CD4-positive, alpha-beta T cell treated with Interleukin-6 at 100 ng/mL for 8 hours (primary cell): ENCODE measurements at places on chromosomes 1 and 21.

GRCh38 chr1:230744382-230744781 lies 2.8 kb upstream of the CAPN9 start:
- DNase-seq: no peak

DNA sequence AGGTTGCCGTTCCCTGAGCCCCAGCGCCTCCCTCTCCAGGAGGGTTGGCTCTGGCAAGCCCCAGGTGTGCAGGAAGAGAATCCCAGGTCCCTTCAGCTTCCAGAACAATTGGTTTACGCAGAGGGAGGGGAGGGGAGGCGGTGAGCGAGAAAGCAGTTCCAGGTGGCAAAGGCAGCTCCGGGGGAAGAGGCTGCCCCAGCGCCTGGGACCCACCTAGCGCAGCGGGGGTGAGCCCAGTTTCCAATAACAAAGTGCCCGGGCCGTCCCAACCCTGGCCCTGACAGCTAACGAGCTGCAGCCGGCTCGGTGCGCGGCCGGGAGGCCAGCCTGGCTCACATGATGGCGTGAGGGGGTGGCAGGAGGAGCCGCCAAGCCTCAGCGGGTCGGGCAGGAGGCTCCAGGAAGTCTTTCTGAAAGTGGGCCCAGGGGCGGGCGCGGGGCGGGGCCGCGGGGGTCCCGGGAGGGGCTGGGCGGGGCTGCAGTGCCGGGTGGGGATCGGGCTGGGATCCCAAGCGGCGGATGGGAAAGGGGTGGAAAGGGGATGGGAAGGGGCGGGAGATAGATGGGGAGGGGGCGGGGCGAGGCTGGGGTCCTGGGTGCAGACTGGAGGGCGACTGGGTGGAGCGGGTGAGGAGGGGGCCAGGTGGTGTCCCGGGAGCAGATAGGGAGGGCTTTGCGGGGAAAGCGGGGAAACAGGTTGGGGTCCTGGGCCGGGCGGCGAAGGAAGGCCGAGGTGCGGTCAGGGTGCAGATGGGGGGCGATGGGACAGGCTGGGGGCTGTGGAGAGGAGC lies 22.8 kb downstream of the DHRS3 start:
- peak; percentile 12 for DNase-seq

DNA sequence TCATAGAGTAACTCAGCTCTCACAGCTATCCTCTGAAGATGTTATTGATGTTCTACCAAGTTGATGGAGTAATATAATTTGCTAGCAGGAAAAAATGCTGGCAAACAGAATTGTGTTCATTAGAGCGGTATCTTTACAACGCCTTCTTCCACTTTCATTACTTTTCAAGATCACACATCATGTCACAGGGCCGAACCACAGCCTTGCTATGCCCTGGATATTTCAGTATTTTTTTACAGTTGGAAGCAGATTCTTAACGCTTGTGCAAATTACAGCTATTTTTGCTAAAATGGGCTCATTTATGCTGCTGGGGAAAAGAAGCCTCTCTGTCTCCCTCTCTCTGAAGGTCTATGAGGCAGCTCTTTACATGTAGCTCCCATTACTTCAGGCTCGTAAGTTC lies 632.2 kb downstream of the KIF26B start:
- DNase-seq: no peak

DNA sequence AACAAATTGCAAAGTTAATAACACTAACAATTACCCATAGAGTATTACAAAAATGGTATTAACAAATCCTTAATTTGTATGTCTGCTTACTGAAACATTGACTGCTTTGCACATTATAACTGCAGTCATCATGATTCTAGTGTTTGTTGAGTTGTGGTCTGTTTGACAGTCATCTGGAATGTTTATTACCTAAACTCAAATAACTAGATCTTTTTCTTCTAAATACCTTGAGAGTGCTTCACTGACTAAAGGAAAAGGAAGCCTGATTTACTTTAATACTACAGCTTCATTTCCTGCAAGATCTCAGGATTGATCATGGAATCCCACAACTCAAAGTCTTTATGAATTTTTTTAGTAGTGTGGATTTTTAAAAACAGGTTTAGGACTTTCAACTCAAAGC lies 70.0 kb downstream of the HMCN1 start:
- no peak for DNase-seq

DNA sequence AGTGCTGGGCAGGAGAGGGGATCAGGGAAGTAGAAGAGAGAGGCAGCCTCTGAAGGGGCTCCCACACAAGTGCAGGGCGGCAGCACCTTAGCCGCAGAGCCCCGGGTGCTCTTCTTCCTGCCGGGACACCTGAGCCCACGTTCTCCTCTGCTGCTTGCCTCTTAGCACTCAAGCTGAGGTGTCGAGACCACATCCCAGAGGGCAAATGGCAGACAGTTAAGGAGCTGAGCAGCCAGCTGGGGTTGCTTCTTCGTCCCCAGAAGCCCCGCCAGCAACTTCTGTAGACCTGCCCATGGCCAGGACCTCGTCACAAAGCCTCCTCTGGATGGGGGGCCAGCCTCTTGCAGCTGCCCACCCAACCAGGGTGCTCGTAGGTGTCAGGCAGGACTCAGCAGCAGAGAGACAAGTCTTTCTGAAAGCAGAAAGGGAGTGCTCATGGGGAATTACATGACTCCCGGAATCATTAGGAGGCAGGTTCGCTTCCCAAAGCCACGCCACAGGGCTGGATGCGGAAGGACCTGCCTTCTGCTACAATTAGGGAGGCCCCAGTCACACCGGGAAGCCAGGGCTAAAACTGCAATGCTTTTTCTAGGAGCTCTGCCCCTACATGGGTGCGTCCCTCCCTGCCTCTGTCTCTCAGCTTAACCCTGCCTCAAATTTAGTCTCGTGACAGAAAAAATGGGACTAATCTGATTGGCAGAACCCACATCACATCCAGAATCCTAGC lies 141.4 kb upstream of the RAB4A start:
- DNase-seq: peak; percentile 41

- no peak for DNase-seq
Observed at GRCh38 chr1:162367073-162367472, 9.6 kb downstream of the SPATA46 start.
